ENCODE measurements at places on chromosomes 2 and 18.

DNA sequence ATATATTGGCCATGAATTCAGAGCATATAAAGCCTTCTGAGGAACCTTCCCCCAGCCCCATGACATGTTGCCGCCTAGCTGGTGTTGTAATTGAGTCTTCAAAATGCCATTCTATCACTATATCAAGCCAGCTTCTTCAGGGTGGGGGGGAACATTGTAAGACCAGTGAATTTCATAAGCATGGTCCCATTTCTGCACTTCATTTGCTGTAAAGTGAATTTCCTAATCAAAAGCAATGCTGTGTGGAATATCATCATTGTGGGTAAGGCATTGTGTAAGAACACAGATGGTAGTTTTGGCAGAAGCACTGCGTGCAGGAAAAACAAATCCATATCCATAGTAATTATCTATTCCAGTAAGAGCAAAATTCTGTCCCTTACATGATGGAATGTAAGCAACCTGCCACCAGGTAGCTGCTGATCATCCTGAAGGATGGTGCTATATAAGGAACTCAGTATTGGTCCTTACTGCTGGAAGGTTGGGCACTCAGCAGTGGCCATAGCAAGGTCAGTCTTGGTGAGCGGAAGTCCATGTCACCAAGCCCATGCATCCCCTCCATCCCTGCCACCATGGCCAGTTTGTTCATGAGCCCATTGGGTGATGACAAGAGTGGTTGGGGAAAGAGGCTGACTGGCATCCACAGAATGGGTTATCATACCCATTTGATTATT is 159.4 kb downstream of the COPS8 start:
- no peak for DNase-seq

DNA sequence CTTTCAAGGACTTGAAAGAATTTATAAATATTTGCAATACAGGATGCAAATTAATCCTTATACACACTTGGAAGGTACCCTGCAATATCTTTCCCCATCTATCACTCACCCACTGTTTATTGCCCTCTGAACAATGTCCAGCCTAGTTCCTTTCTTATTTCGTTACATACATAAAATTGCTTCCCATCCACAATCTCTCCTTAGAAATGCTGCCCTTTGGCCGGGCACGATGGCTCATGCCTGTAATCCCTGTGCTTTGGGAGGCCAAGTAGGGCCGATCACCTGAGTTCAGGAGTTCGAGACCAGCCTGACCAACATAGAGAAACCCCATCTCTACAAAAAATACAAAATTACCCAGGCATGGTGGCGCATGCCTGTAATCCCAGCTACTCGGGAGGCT is 41.2 kb upstream of the ATP8B1 start:
- DNase-seq = no peak

DNA sequence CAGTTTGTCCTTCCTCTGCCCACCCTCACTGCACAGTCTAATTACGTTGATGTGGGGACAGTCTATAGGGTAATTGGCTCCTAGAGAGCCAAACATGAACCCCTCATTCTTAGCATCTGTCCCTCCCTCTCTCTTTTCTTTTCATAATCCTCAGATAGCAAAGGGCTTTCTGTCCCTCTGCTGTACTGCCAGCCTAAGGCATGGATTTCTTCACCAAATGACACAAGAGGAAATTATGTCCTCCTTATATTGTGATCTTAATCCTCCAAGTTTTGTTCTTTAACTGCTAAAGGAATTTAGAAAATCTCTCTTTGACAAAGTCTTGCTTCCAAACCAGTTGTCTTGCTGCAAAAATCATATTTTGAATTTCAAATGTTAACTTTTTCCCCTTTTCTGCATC is 18.5 kb downstream of the ANTXR1 start:
- DNase-seq = no peak

GRCh38 chr2:167825664-167826063 is 421.7 kb downstream of the STK39 start:
- DNase-seq = no peak

DNA sequence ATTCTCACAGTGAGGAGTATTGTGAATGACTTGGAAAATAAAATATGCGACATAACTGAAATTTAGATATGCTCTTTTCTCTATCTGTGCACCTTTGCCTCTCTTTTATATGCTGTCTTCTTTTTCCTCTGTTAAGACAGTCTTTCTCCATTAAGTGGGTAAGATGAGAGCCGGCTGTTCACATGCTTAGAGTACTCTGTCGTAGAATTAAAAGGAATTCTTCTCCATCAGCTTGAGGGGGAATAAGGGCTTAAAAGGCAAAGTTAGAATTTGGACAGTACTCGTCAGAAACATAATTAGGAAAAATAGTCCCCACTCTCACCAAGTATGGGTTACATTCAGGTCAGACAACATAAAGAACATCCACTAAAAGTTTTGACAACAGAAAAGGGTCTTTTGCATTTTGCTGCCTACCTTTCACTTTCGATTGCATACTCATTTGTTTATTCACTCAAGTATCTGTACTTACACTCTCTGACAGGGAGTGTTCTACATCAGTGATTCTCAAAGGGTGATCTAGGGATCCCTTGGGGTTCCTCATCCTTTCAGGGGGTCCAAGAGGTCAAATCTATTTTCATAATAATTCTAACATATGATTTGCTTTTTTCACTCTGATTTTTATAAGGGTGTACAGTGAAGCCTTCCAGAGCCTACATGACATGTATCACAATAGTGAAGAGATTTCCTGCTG is 48.0 kb downstream of the ARHGAP15 start:
- DNase-seq = no peak

GRCh38 chr18:43772907-43773306 is 495.6 kb upstream of the SYT4 start:
- DNase-seq = no peak

- DNase-seq = no peak
Observed at GRCh38 chr2:121147766-121148165, 137.2 kb downstream of the TFCP2L1 start.

DNA sequence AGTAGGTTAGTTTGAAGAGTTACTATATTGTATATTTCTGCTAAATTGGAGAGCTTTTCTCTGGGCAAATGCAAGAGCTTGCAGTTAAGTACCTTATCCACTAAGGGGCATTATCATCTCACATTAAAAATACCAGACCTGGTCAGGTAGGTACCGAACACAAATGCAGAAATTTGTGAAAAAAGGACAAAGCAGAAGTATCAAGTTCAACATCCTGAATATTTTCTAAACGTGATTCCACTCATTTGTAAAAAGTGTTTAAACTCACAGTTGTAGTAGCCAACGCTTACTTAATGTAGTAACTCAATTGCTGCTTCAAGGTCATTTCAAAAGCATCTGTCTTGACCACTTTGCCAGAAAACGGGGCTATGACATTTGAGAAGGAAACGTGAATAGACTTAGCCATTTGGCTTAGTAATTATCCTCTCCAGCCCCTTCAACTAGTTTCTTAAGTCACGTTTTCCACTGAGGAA is 52.1 kb downstream of the CYRIA start:
- no peak for DNase-seq

GRCh38 chr2:168706806-168707205 is 95.6 kb upstream of the NOSTRIN start:
- no peak for DNase-seq

GRCh38 chr2:226446406-226447001 is 353.1 kb downstream of the IRS1 start:
- no peak for DNase-seq

DNA sequence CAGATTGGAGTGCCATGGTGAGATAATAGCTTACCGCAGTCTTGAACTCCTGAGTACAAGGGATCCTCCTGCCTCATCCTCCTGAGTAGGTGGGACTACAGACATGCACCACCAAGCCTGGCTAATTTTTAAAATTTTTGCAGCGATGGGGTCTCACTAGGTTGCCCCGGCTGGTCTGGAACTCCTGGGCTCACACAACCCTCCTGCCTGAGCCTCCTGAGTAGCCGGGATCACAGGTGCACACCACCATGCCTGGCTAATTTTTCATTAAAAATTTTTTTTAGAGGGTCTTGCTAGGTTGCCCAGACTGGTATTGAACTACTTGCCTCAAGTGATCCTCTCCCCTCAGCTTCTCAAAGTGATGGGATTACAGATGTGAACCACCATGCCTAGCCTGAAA is 27.8 kb downstream of the RAB31 start:
- DNase-seq = no peak

- no peak for DNase-seq
Observed at GRCh38 chr2:126776255-126776654, 120.3 kb downstream of the GYPC start.

DNA sequence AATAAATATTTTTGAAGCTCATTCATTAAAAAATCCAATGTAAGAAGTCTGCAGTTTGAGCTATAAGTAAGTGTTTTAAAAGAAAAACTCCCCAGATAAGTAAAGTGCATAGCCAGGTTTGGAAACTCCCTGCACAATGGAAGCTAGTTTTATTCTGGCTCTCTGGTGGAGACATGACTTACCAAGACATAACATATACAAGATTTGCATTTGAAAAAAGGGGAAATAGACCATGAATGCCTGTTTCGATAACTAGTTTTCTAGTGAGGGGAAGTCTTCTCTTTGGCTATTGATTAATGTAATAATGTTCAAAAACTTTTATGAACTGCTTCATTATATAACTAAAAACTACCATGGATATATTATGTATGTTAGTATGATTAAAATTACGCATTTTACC is 435.2 kb downstream of the ARHGAP15 start:
- no peak for DNase-seq

- DNase-seq = no peak
Observed at GRCh38 chr2:6943971-6944370, 26.8 kb downstream of the RNF144A start.

DNA sequence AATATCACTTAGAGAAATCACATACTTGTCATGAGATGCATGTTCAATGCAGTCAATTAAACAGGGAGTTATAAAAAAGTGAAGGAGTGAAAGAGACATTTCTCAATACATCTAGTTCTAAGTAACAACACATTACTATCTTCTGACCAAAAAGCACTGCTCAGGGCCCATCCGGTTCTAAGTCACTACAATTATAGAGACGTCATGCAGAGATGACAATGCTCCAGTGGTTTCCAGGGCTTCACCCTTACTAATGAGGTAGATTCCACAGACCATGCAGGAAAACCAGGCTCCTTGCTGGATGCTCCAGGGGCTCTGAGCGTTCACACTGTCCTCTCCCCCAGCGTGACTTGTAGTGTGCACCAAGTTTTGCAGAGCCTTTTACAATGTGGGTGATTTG is 88.0 kb downstream of the FTCDNL1 start:
- DNase-seq = no peak

All from stimulated activated CD8-positive, alpha-beta memory T cell treated with anti-CD3 and anti-CD28 coated beads, Interleukin-2, amount 100 ng/mL, for 1 hour (primary cell).